ENCODE measurements at places on chromosomes 6 and 20. TPM values are rescaled to one million over a fixed set of nuclear protein-coding genes. Genes with fewer than 3 reads are reported as not detected.

Gene MEI4
- polyA plus RNA-seq: not detected

Gene CNKSR3
- not detected for polyA plus RNA-seq

Gene PARD6B
- polyA plus RNA-seq: 0.13 TPM

Gene BACH2
- 0.09 TPM for polyA plus RNA-seq

Gene NFATC2
- polyA plus RNA-seq: 0.18 TPM

GRCh38 chr6:75090576-75090975 is 115.3 kb downstream of the COL12A1 start:
- no peak for DNase-seq

- DNase-seq: no peak
Observed at GRCh38 chr6:143528164-143528811, 16.8 kb upstream of the FUCA2 start.

DNA sequence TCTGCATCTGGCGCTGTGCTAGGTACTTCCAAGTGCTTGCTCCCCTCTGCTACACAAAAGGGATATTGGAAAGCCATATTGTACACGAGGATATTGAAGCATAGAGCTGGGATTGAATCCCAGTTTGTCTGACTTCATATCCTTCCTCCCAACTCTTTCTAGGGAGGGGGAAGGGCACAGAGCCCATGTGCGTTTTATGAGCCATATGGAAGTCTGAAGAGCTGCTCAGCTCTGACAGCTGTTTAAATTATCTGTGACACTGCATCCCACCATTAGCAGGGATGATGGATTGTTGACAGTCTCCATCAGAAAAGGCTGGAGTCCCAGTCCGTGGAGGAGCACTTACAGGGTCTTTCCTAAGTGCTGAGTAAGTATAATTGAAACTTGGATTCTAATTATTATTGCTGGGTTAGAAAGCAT is 18.4 kb downstream of the TIAM2 start:
- DNase-seq: no peak

GRCh38 chr20:52402514-52402913 is 210.9 kb upstream of the ZFP64 start:
- DNase-seq: no peak
